ENCODE measurements at places on chromosomes 3 and 15.

- DNase-seq, result no peak
Observed at GRCh38 chr15:39336926-39337325, 244.0 kb upstream of the THBS1 start.

DNA sequence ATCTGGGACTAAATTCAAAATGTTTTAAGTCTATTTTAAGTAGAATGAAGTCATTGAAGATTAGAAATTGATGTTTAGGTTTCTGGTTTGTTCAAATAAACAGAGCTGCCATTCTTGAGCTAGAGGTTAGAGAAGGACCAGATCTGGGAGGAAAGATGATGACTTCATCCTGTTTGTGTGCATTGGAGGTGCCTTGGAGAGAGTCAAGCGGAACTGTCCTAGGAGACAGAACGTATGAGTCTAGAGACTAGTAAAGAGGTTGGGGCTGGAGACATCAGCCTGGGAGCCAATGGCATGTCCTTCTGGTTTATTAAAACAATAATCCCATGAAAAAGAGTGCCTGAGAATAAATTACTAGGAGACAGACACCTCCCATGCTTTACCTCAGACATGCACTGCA is 303.4 kb downstream of the KBTBD8 start:
- DNase-seq, result no peak

GRCh38 chr3:15496341-15496664 is 25.2 kb downstream of the COLQ start:
- no peak for DNase-seq

DNA sequence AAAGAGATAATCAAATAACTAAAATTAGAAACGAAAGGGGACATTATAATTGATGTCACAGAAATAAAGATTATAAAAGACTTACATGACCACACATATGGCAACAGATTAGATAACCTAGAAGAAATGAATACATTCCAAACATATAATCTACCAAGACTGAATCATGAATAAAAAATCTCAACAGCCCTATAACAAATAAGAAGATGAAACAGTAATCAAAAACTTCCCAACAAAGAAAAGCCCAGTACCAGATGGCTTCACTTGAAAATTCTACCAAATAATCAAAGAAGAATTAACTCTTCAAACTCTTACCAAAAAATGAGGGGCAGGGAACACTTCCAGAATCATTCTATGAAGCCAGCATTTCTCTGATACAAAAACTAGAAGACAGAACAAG is 11.8 kb downstream of the TOP2B start:
- DNase-seq, result no peak

GRCh38 chr15:63905131-63905530 is 71.4 kb upstream of the HERC1 start:
- DNase-seq, result no peak

- no peak for DNase-seq
Observed at GRCh38 chr3:143482106-143483088, 362.8 kb downstream of the CHST2 start.

DNA sequence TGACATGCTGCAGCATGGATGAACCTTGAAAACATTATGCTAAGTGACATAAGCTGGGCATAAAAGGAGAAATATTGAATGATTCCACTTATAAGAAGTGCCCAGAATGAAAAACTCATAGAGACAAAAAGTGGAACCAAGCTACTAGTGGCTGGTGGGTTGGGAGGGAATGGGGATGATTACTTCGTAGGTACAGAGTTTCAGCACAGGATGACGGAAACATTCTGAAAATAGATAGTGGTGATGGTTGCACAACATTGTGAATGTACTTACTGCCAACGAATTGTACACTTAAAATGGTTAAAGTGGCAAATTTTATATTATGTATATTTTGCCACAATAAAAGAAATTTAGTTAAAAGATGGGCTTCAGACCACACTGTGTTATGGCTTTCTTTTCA is 93.6 kb downstream of the RPLP1 start:
- no peak for DNase-seq

DNA sequence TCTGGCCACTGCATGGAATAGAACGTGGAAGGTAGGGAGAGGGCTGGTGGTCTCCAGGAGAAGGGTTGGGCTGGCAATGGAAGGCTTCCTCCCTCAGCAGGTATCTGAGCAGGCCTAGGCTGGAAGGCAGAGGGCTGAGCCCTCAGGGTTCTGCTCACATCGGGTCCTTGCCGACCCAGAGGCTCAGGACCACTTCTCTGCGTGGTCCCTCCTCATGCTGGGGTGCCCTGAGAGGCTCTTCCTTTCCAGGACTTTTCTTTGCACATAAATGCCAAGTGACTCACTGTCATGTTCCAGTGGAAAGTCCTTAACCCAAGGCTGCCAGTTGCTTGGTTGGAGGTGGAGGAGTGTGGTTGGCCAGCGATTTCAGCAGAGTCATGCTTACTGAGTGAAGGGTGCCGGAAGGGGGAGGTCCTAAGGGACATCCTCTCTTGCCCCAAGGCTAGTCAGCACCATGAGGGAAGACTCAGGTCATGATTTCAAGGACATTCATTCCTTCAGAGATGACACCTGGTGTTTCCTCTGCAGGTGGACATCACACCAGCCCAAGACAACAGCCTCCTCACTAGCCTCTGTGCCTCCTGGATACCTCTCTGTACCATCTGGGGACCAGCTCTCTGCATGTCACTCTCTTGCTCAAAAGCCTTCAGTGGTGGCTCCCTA is 8.2 kb downstream of the SLC6A6 start:
- DNase-seq, result no peak

DNA sequence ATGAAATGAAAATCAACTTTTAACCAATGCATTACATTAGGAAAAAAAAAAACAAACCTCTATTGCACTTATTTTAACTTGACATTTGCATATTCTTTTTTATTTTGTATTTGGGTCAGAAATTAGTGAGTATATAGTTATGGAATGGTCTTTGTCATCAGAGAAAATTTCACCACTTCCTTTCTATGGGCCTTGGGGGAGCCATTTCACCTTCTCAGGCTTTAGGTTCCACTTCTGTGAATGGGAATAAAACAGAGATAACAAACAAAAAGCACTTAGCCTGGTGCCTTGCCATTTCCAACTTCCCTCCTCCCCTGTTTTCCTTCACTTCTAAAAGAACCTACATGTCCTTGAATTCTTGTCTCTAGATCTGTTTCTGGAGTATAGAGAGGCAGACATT is 168.0 kb upstream of the STT3B start:
- no peak for DNase-seq

DNA sequence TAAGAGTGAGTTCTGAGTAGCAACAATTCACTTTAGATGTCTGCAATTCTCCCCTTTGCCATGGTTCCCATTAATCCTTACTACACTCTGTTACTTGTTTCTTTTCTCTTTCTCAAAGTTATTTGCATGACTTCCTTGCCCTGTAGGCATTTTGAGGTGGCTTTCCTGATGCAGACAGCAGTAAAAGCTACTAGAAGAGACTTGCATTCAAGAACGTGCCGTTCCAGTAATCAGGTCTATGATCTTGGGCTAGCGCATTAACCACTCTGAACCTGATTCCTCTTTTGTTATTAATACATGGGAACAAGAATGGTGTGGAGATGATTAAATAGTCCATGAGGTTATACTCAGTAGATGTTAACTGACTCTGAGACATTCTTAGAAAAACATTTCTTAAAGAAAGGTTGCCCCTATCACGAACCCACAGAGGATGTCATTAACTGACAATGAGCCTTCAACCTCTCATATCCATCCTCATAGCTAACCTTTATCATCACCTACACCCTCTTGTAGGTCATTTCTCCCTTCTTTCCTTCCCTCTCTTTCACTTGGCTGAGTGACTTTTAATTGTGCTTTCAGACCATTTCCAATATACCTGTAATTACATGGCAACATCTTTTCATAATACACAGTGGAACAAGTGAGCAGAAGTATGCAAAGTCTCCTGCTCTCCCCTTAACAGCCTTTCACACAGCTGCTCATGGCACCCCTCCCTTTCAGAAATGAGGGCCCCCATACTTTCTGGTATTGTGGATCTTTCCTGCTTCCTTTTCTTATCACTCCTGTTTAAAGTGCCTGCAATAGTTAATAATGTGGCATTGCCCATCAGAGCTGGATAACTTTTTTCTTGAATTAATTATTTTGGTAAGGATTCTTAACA is 175.9 kb downstream of the CHST2 start:
- no peak for DNase-seq

- DNase-seq, result peak; percentile 78
Observed at GRCh38 chr3:50264383-50264963, 4.5 kb upstream of the SEMA3B start.

GRCh38 chr3:83863380-83863779 is 1095.4 kb upstream of the CADM2 start:
- no peak for DNase-seq

All from mucosa of gallbladder (tissue), 1 donor.